CD4-positive, alpha-beta T cell treated with Interleukin-15 for 4 hours (primary cell): ENCODE measurements at places on chromosomes 1 and 21.

DNA sequence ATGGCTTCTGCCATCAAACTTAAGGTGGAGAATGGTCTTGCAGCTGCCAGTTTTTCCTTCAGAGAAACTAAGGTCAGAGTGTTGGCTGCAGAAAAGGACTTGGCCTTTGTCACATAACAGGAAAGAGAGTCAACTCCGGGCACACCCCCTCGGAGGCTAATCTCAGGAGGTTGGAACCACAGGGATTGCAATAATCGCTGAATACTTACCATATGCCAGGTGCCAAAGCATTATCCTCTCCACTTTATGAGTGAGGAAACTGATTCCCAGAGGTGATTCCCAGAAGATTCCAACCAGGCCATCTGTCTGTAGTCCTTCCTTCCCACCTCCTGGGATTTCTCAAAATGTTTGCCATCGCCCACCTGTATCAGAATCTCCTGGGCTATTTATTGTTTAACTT lies 54.0 kb downstream of the LACTBL1 start:
- DNase-seq, result no peak

- DNase-seq, result peak; percentile 85
Measured at GRCh38 chr1:152036267-152037216, at the start of gene S100A11. Gene S100A11, minus strand, starts transcription at chr1:152037004. Its CDS starts 89 bp downstream, at chr1:152036915.

GRCh38 chr1:220431554-220432239 lies 96.2 kb upstream of the MARK1 start:
- DNase-seq, result no peak

GRCh38 chr21:23162198-23162946 lies 2164.2 kb downstream of the NCAM2 start:
- no peak for DNase-seq

GRCh38 chr1:170730438-170730837 lies 66.5 kb downstream of the PRRX1 start:
- DNase-seq, result no peak

- DNase-seq, result no peak
Measured at GRCh38 chr21:35643176-35643575, 417.1 kb downstream of the SETD4 start.

DNA sequence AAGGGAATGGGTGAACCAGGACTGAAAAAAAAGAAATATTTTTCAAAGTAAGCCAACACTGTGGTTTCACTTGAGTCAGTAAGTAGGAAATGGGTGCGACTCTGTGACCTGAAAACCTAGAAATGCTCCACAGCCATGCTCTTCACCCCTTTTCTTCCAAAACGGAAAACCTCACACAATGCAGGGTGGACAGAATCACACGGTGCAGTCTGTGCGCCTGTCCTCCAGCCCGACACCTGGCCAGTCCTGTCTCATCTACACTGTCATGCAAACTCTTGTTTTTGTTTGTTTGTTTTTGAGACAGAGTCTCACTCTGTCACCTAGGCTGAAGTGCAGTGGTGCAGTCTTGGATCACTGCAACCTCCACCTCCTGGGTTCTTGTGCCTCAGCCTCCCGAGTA lies 53.3 kb downstream of the B3GALT5 start:
- no peak for DNase-seq

DNA sequence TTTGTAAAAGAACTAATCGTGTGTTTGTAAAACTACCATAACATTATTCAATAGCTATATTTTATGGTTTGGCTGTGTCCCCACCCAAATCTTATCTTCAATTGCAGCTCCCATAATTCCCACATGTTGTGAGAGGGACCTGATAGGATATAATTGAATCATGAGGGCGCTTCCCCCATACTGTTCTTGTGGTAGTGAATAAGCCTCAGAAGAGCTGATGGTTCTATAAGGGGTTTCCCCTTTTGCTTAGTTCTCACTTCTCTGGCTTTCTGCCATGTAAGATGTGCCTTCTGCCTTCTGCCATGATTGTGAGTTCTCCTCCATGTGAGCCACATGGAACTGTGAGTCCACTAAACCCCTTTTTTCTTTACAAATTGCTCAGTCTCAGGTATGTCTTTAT lies 1372.3 kb downstream of the AMY1C start:
- no peak for DNase-seq

- peak; percentile 21 for DNase-seq
Measured at GRCh38 chr21:46097336-46098293, at the start of gene COL6A2. Gene COL6A2, plus strand, starts transcription at chr21:46098112.

DNA sequence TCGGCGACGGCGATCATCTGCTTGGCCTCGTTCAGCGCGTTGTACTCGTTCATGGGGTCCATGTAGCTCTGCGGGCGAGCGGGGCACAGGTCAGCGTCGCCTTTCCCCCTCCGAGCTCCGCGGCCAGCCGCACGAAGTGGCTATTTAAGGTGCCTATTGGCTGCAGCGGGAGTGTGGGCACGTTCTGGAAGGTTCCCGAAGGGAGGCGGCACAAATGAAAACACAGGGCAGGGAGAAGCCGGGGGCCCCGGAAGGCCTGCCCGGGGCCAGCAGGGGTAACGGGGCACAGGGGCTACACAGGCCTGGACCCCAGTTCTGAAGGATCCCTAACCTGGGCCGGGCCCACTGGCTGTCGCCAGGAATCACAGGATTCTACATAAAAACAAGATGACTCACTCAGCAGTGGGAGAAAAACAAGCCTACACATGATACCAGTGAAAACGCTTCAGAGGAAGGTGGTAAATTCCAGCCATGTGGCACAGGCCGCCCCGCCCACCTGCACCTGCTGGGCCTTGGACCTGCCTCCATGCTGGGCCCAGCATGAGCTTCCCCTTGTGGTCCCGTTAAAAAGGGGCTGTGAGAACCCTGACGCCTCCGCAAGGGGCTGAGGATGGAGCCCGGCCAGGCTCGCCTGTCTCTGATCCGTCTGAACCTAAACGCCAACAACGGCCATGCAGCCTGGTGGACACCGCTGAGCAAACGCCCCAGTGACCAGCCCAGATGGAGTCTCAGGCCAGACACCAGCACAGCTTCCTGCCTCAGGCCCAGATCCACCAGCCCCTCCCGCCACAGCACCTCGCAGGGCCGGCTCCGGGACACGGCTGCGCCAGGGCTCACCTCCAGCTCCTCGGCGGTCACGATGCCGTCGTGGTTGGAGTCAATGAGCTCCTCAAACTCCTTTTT lies 3.9 kb upstream of the TNFRSF4 start:
- peak; percentile 53 for DNase-seq

- DNase-seq, result no peak
Measured at GRCh38 chr21:28138272-28138671, 854.4 kb downstream of the LTN1 start.

- no peak for DNase-seq
Measured at GRCh38 chr1:75996196-75996595, 64.0 kb upstream of the ASB17 start.

GRCh38 chr1:109304226-109304920 lies 2.4 kb downstream of the MYBPHL start:
- DNase-seq, result no peak

DNA sequence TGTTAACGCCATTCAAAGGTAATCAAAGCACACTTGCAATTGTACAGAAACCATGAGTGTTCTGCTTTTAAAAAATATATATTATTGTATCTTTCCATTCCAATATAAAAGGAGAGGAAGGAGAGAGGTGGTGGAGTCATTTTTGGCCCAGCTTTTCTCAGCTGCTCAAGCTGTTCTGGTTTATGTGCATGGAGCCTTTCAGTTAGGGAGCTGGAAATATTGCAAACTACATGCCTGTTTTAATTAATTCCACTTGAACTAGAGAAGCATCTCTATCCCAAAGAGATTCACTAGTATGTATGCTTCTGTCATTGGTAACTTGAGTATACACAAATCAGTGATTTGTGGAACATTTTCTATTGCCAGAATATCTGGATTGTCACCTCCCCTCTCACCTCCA lies 28.5 kb upstream of the C1orf105 start:
- no peak for DNase-seq

DNA sequence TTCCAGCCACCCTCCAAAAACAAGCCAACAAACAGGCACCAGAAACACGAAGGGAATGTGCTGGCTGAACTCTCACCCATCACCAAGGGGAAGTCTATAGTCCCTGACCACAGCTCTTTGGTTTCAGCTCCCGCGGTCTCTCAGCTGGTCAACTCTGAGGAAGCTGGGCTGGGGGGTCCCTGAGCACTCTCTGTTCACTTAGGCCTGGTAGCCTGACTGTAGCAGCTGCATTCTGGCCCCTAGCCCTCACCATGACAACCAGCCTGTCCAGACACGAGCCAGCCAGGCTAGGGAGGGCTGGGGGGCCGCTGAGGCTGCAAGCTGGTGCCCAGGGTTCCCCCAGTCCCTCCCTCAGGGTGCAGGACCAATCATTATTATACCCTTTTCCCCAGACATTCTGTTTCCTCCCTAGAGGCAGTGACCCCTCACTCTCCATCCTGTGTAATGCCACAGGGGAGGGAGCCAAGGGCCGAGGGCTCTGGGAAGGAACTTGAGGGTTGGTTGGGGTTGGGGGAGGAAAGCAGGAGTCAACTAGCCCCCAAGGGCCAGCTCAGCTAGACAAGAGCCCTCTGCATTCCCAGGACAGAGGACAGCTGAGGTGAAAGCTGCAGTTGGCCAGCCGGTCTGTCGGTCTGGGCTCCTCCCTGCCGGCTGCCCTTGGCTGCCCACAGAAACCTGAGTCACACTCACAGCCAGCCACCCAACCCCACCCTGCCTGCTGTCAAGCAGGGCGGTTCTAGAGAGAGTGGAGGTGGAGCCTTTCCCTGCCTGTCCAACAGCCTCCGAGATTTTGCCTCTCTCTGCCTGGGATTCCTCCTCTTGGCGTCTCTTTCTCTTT lies 1.2 kb upstream of the TRAPPC3 start:
- peak; percentile 83 for DNase-seq

DNA sequence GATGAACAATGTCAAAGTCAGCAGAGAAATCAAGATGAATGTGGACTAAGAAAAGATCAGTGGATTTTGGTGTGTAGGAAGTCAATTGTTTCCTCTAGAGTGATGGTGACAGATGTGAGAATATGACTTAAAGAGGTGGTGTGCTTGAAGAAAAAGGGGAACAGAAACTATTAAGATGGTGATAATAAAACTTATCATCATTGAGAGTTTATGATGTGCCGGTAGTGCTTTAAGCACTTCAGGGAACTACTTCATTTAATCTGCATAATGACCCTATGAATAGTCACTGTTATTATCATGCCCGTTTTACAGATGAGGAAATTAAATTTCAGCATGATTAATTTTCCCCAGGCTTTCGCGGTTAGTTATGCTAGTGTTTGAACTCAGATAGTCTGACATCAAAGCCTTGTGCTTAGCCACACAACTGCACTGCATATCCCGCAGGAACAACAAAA lies 246.9 kb upstream of the LRRC7 start:
- no peak for DNase-seq

GRCh38 chr21:30758306-30758705 lies 3.1 kb upstream of the KRTAP21-1 start:
- DNase-seq, result no peak

DNA sequence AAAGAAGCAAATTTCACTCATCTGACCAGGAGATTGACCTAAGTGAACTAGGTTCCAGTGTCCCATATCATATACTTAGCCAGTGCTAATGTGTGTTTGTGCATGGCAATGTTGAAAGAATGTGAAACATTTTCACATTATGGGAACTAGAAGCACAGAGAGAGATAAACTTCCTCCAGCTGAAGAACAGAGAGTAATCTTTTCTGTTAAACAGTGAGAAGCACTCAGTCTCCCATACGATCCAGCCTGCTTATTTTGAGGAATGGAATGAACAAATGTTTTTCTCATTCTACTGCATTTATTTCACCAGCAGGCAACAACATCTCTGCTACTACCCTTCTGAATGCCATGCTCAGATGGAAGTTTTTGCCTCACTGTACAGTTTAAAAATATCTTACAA lies 170.5 kb downstream of the TTLL7 start:
- no peak for DNase-seq

GRCh38 chr21:33974513-33975468 lies 59.2 kb upstream of the ATP5PO start:
- no peak for DNase-seq

DNA sequence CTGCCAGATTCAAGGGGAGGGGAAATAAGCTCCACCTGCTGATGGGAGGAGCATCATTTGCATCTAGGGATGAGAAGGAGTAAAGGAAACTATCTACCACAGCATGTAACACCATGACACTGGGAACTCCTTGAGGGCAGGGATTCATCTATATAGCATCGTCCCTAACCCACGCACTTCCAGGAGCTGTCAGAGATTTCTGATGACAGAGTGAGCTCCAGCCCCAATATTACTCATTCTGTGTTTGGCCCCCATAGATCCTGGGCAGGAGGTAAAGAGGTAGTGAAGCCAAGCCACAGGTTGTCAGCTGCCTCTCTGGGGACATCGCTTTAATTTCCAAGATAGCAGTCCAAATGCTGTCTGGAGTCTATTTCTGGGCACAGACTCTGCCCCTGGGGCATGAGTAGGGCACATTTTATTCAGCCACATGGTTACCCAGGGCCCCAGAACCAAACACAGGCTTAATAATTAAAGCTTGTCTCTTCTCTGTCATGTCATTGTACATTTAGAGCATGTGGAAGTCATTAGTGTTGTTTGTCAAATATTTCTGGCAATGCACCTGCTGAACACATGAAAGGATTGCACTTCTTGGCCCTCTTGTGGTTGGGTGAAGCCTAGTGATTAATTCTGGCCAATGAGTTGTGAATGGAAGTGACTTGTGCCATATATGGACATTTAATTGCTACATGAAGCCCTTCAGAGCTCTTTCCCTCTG lies 105.9 kb upstream of the POU3F1 start:
- DNase-seq, result no peak

GRCh38 chr1:247295274-247295684 lies 36.4 kb downstream of the ZNF496 start:
- no peak for DNase-seq

DNA sequence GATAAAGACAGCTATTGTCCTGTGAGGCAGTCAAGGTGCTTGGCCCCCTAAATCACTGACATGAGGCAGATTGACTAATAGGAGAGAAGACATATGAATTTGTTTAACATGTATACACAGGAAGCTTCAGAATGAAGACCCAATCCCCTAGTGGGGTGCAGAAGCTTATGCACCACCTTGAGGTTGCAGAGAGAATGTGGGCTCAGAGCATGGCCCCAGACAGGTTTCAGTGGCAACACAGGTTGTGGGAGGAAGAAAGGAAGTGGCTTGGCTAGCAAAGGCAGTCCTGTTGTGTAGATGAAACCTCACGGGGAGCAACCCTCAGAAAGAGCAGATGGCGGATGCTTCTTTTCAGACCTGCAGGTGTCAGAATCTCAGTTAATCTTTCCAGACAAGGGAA lies 37.0 kb upstream of the PARP1 start:
- DNase-seq, result peak; percentile 62

- DNase-seq, result no peak
Measured at GRCh38 chr21:41701749-41702148, 65.1 kb downstream of the RIPK4 start.

DNA sequence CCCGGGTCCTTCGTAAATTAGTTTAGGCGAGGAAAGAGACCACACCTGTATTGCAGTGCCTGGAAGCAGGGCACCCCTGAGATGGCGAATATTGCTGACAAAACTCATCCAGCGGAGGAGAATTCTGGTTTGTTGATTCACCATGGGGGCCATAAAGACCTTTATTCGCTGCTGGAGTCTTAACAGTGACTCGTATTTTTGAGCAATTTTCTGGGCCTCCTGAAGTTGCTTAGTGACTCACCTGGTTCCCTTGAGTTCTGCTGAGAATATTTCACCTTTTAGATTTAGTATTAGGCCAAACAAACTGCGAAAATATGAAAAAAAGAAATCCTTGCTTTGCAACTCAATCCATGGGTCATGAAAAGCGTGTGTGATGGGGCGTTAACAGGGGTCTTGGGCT lies 20.6 kb upstream of the H6PD start:
- no peak for DNase-seq

- DNase-seq, result no peak
Measured at GRCh38 chr1:180672105-180672504, 40.3 kb downstream of the XPR1 start.
